ENCODE measurements at places on chromosomes 1 and 21.

GRCh38 chr1:81151206-81151605 lies 649.5 kb upstream of the ADGRL2 start:
- H3K36me3 ChIP-seq: no peaks in the 10 kb centered on the region
- DNase-seq: no peak
- H3K4me3 ChIP-seq: no peak overlapping the region
- no peak overlapping the region for H3K27ac ChIP-seq

DNA sequence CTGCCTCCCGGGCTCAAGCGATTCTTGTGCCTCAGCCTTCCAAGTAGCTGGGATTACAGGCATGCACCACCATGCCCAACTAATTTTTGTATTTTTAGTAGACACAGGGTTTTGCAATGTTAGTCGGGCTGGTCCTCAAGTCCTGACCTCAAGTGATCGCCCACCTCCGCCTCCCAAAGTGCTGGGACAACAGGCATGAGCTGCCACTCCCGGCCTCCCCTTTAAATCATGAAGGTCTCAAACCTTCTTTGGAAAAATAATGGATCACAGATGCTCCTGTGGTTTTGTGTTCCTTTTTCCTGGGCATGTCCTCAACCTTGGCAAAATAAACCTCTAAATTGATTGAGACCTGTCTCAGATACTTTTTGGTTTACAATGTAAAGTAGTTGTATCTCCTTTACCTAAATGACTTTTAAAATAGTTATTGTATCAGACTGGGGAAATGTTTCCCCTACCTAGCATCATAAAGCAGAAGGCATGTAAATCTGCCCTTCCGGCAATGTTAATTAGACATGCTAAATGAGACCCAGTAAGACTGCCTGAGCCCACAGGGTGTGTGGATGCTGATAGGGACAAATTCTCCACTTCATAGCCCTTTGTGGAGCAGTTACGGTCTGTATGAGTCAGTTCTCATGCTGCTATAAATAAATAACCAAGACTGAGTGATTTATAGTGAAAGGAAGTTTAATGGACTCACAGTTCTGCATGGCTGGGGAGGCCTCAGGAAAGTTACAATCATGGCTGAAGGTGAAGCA lies 27.8 kb downstream of the CBR1 start:
- H3K27me3 ChIP-seq: no peaks in the 10 kb centered on the region
- no peak overlapping the region for H3K27ac ChIP-seq
- no peaks in the 10 kb centered on the region for H3K36me3 ChIP-seq
- DNase-seq: no peak
- H3K4me3 ChIP-seq: no peak overlapping the region
- H3K4me1 ChIP-seq: peaks cover 11% of the 10 kb centered on the region

DNA sequence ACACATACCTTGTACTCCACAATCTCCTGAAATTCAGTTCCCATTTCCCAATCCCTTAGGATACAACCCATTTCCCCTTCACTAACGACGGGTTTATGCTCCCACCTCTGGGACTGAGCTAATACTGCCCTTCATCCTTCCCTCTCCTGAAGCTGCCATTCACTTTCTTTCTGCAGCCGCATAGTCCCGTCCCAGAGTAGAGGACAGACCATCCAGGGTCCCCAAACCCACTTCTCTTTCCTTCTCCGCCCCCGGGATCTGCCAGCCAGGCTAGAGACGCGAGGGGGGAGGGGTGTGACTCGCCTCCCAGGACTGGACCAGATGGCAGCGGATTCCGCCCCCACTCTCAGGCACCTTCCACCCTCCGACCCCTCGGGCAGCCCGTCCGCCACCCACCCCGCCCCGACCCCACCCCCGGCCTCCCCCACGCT lies 679 bp downstream of the ABL2 start:
- H3K4me1 ChIP-seq: peaks cover 28% of the 10 kb centered on the region
- H3K36me3 ChIP-seq: no peaks in the 10 kb centered on the region
- no peak overlapping the region for H3K27ac ChIP-seq

- no peaks in the 10 kb centered on the region for H3K27me3 ChIP-seq
- H3K4me1 ChIP-seq: peaks cover 9% of the 10 kb centered on the region
- no peak overlapping the region for H3K4me3 ChIP-seq
- no peaks in the 10 kb centered on the region for H3K36me3 ChIP-seq
- DNase-seq: no peak
Measured at GRCh38 chr1:220226752-220227151, 45.5 kb downstream of the RAB3GAP2 start.

GRCh38 chr1:246450611-246451251 lies 56.3 kb downstream of the SMYD3 start:
- H3K36me3 ChIP-seq: no peaks in the 10 kb centered on the region
- DNase-seq: no peak
- H3K4me3 ChIP-seq: no peak overlapping the region
- H3K27ac ChIP-seq: no peak overlapping the region
- H3K27me3 ChIP-seq: no peaks in the 10 kb centered on the region

GRCh38 chr1:51325878-51326755 lies 4.2 kb downstream of the TTC39A start:
- no peaks in the 10 kb centered on the region for H3K27me3 ChIP-seq
- no peak overlapping the region for H3K4me3 ChIP-seq
- no peaks in the 10 kb centered on the region for H3K36me3 ChIP-seq
- no peak for DNase-seq
- no peak overlapping the region for H3K27ac ChIP-seq
- H3K4me1 ChIP-seq: peaks cover 14% of the 10 kb centered on the region

- no peak for DNase-seq
- no peaks in the 10 kb centered on the region for H3K27me3 ChIP-seq
- H3K4me1 ChIP-seq: no peaks in the 10 kb centered on the region
- H3K27ac ChIP-seq: no peak overlapping the region
Measured at GRCh38 chr1:41902159-41902577, 16.6 kb downstream of the HIVEP3 start.

- peaks cover 11% of the 10 kb centered on the region for H3K36me3 ChIP-seq
- no peak overlapping the region for H3K4me3 ChIP-seq
- DNase-seq: no peak
- H3K27ac ChIP-seq: no peak overlapping the region
- no peaks in the 10 kb centered on the region for H3K4me1 ChIP-seq
Measured at GRCh38 chr1:15431571-15431948, 6.7 kb upstream of the CTRC start.

GRCh38 chr21:16454399-16454798 lies 724.6 kb downstream of the USP25 start:
- no peaks in the 10 kb centered on the region for H3K36me3 ChIP-seq
- no peak overlapping the region for H3K4me3 ChIP-seq
- H3K27me3 ChIP-seq: no peaks in the 10 kb centered on the region

DNA sequence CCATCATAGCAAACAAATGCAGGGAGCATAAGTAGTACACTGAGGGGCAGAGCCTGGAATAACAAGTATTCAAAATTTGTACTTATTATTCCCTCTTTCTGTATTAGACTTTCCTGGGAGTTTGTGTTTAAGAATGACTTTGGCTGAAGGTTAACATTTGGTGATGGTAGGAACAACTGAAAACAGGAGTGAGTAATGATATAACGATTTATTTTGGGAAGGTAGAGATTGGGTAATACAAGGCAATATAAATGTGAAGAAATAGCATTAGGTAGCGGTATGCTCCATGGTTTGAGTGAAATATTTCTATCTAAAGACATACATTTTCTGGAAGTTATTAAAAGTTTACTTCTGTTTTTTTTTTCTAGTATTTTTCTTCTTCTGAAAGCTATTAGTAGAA lies 18.5 kb upstream of the C1orf21 start:
- no peaks in the 10 kb centered on the region for H3K36me3 ChIP-seq
- H3K27ac ChIP-seq: no peak overlapping the region
- no peak overlapping the region for H3K4me3 ChIP-seq
- H3K4me1 ChIP-seq: no peaks in the 10 kb centered on the region
- no peak for DNase-seq

GRCh38 chr1:220528679-220529501 lies 954 bp downstream of the MARK1 start:
- H3K27ac ChIP-seq: peak overlapping the region; percentile 88
- H3K4me3 ChIP-seq: peak overlapping the region; percentile 85
- H3K4me1 ChIP-seq: peaks cover 19% of the 10 kb centered on the region

DNA sequence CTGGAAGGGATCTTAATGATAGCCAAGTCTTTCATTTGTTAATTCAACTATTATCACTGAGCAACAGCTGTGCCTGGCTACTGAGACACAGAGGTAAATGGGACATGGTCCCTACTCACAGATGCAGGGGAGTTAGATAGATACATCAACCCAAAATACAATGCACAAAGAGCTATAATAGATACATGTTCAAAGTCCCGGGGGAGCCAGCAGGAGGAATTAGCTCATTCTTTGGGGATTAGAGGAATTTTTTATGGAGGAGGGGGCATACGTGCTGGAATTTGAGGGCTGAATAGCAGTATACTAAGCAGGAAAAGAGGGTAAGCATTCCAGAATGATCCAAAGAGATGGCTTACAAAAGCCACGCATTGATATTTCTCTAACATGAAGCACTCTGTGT lies 34.6 kb downstream of the C8B start:
- no peak overlapping the region for H3K4me3 ChIP-seq
- no peaks in the 10 kb centered on the region for H3K4me1 ChIP-seq
- no peaks in the 10 kb centered on the region for H3K36me3 ChIP-seq
- H3K27ac ChIP-seq: no peak overlapping the region
- no peaks in the 10 kb centered on the region for H3K27me3 ChIP-seq

- no peaks in the 10 kb centered on the region for H3K27me3 ChIP-seq
- no peak overlapping the region for H3K27ac ChIP-seq
- peaks cover 23% of the 10 kb centered on the region for H3K4me1 ChIP-seq
- no peak for DNase-seq
Measured at GRCh38 chr1:47871799-47872353, 125.3 kb downstream of the TRABD2B start.

DNA sequence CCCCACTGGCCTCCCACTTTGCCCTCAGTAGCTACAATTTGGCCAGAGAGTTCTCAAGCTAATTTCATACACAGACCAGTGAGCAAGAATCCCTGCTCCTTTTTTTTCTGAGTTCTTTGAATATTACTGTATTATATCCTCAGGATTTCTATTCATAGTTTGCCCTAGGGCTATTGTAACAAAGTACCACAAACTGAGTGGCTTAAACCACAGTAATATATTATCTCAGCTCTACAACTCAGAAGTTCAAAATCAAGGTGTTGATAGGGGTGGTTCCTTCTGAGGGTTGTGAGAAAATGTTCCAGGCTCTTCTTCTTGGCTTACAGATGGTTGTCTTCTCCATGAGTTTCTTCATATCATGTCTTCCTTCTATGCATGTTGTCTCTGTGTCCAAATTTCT lies 289.4 kb upstream of the ESRRG start:
- no peak for DNase-seq
- no peaks in the 10 kb centered on the region for H3K4me1 ChIP-seq
- H3K27me3 ChIP-seq: no peaks in the 10 kb centered on the region
- H3K36me3 ChIP-seq: no peaks in the 10 kb centered on the region
- H3K4me3 ChIP-seq: no peak overlapping the region

DNA sequence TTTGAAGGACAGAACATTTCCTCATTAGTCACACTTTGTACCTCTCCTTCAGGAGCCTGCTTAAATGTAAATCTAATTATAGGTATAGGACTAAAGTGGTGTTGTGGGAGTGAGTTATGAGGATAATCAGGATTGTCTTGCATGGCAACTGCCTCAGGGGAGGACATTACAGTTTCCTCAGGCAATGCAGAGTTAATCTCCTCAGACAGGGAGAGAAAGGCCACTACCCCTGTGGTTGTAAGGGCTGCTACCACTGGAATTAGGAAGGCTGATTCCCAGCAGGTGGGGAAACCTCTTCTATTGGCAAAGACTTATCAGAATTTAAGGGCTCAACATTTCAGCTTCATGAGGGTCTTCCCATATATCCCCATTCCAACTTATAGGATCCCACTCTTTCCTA lies 286.8 kb upstream of the PBX1 start:
- no peaks in the 10 kb centered on the region for H3K36me3 ChIP-seq
- DNase-seq: no peak
- no peak overlapping the region for H3K27ac ChIP-seq
- no peaks in the 10 kb centered on the region for H3K27me3 ChIP-seq
- H3K4me3 ChIP-seq: no peak overlapping the region

DNA sequence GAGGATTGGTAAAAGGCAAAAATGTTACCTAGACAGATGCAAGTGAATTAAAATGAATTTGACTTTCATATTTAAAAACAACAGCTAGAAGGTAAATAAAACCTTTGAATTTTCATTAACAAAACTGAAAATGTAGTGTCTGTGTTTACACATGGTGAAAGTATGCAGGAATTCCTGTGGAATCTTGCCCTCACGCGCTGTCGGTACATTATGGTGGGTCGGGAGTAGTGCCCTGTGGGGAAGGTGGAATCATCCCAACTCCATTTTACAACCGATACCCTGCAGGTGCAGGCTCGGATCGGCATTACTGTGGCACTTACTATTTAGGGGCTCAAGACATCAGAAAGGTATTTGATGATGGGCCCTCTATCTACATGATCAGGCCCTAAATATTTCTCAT lies 197.2 kb upstream of the MAP1LC3C start:
- DNase-seq: no peak
- H3K27ac ChIP-seq: no peak overlapping the region
- H3K4me3 ChIP-seq: no peak overlapping the region
- H3K4me1 ChIP-seq: no peaks in the 10 kb centered on the region

GRCh38 chr1:180188091-180188506 lies 33.4 kb downstream of the QSOX1 start:
- H3K4me1 ChIP-seq: no peaks in the 10 kb centered on the region
- no peaks in the 10 kb centered on the region for H3K27me3 ChIP-seq
- H3K36me3 ChIP-seq: peaks cover 47% of the 10 kb centered on the region
- H3K4me3 ChIP-seq: no peak overlapping the region
- DNase-seq: no peak
- no peak overlapping the region for H3K27ac ChIP-seq

- no peaks in the 10 kb centered on the region for H3K4me1 ChIP-seq
- H3K36me3 ChIP-seq: no peaks in the 10 kb centered on the region
- no peaks in the 10 kb centered on the region for H3K27me3 ChIP-seq
- no peak overlapping the region for H3K27ac ChIP-seq
- no peak overlapping the region for H3K4me3 ChIP-seq
- DNase-seq: no peak
Measured at GRCh38 chr1:168556647-168557046, 12.8 kb upstream of the XCL2 start.

DNA sequence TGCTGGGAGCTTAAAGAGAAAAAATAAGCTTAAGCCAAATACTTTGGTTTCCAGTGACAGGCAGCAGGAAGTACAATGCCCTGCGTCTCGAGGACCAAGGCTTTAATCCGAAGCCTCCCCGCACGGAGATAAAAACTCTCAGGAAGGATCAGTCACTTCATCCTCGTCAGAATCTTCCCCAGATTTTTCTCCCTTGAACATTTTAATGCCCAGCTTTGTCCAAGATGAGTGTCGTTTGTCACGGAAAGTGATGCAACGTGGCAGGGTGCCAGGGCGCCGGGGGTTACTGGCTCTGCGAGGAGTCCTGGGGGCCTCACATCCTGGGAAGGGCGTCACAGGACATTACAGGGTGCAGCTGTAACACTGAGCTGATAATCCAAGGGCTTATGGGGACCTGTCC lies 25.2 kb upstream of the PCBP3 start:
- no peak overlapping the region for H3K4me3 ChIP-seq
- H3K27ac ChIP-seq: no peak overlapping the region
- no peaks in the 10 kb centered on the region for H3K27me3 ChIP-seq
- H3K36me3 ChIP-seq: no peaks in the 10 kb centered on the region
- no peaks in the 10 kb centered on the region for H3K4me1 ChIP-seq
- no peak for DNase-seq

- H3K27ac ChIP-seq: no peak overlapping the region
- no peaks in the 10 kb centered on the region for H3K27me3 ChIP-seq
- no peak overlapping the region for H3K4me3 ChIP-seq
- no peaks in the 10 kb centered on the region for H3K36me3 ChIP-seq
Measured at GRCh38 chr1:197951089-197951488, 33.9 kb downstream of the LHX9 start.

GRCh38 chr1:222880587-222880986 lies 65.7 kb downstream of the DISP1 start:
- no peak overlapping the region for H3K27ac ChIP-seq
- no peak overlapping the region for H3K4me3 ChIP-seq
- H3K4me1 ChIP-seq: no peaks in the 10 kb centered on the region
- H3K36me3 ChIP-seq: no peaks in the 10 kb centered on the region
- DNase-seq: no peak
